Glomerular endothelial cell (primary cell): ENCODE measurements at places on chromosomes 5 and 9. TPM values are rescaled to one million over a fixed set of nuclear protein-coding genes. Genes with fewer than 3 reads are reported as not detected.

The CDH12 gene
- total RNA-seq, result not detected in 2 replicates

The RNF180 gene
- 4.7 and 10.3 TPM in 2 replicates for total RNA-seq

The GPR21 gene
- 1.1 TPM in 1 of 2 replicates, not detected in the other for total RNA-seq

The SPINK6 gene
- total RNA-seq, result not detected in 2 replicates

The PCDHB11 gene
- total RNA-seq, result 0.58 and 1.5 TPM in 2 replicates

The LRRC14B gene
- total RNA-seq, result not detected in 2 replicates

The ROPN1L gene
- total RNA-seq, result 1.5 and 4.2 TPM in 2 replicates
